ENCODE measurements at places on chromosomes 6 and 20.

GRCh38 chr6:12114055-12114503 lies 102.0 kb downstream of the HIVEP1 start:
- no peak for DNase-seq

- DNase-seq: no peak
These were observed 121.3 kb downstream of the SLC23A2 start for GRCh38 chr20:4880051-4880450.

GRCh38 chr20:63449796-63450730 lies 22.4 kb downstream of the KCNQ2 start:
- no peak for DNase-seq

DNA sequence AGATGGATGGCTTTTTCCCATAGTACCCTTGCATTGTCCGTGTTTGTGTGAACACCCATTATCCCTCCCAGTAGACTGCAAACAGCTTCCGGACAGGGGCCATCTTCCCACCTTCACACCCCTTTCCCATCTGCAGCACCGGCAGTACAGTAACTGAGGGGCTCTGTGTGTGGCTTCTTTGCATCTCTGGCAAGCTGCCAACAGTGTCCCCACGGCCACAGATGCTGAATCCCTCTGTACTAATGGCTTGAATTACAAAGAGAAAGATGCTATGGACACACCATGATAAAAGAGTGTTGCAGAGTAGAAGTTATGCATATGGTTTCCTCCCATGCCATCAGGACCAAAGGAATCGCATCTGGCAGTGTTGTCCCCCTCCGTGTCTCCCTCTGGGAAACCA lies 101.1 kb upstream of the CDYL start:
- DNase-seq: no peak

- no peak for DNase-seq
These were observed 2.5 kb downstream of the MCM9 start for GRCh38 chr6:118932421-118932820.

- DNase-seq: no peak
These were observed 19.3 kb downstream of the SULF2 start for GRCh38 chr20:47765691-47766594.

Measured in foreskin keratinocyte (primary cell).